ENCODE measurements at places on chromosomes 5 and 9.

DNA sequence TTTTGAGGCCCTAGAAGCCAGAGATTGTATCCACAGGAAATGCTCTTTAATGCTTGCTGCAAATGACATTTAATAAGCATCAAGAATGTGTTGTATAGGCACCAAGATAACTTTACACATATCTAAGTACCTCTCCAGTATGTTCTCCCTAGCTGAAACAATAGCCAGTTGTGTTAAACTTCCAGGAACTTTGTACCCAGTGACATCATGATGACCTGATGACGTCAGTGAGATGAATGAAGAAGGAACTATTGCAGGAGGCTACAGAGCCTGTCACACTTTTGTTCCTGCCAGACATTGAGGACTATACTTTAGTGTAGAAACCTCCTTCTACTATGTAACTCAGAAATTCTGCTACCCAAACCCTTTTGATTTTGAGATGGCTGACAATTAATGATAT, 129.8 kb downstream of the CD180 start:
- DNase-seq = no peak

GRCh38 chr5:168820874-168821273, 241.7 kb upstream of the PANK3 start:
- DNase-seq = no peak

GRCh38 chr5:136028090-136028489, 698 bp upstream of the TGFBI start:
- no peak for DNase-seq

DNA sequence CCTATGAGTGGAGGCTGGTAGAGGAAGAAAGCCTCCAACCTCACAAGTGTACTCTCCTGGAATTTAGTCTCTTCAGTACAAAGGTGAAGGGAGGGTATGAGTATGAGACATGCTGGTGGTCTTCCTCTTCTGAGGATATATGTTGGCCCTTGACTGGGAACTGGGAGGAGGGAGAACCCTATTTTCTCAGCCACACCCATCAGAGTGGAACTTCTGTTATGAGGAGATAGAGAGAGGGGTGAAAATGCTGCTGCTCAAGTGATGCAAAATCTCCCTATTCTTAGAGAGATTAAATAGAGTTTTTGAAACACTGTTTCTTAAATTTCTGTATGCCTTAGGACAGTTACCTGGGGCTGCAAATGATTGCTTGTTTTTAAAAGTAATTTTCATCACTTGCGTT, 203.4 kb upstream of the PRR16 start:
- DNase-seq = no peak

DNA sequence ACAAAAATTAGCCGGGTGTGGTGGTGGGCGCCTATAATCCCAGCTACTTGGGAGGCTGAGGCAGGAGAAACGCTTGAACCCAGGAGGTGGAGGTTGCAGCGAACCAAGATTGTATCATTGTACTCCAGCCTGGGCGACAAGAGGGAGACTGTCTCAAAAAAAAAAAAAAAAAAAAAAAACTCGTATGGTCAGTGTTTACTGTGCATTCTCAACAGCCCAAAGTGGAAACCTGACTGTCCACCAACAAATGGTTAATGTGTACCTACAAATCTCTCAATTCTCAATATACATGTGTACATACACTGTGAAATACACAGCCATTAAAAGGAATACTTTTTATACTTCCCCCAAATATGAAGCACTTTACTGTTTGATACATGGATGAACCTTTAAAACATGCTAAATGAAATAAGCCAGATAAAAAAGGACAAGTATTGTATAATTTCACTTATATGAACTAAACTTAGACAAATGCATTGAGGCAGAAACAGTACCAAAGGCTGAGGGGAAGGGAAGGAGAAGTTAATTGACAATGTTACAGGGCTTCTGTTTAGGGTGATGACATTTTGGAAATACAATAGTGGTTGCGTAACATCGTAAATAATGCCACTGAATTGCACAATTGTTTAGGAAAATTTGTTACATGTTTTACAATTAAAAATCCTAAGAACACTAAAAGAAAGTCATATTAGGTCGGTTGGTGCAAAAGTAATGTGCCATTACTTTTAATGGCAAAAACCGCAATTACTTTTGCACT, 16.5 kb downstream of the DNAJA1 start:
- DNase-seq = no peak

DNA sequence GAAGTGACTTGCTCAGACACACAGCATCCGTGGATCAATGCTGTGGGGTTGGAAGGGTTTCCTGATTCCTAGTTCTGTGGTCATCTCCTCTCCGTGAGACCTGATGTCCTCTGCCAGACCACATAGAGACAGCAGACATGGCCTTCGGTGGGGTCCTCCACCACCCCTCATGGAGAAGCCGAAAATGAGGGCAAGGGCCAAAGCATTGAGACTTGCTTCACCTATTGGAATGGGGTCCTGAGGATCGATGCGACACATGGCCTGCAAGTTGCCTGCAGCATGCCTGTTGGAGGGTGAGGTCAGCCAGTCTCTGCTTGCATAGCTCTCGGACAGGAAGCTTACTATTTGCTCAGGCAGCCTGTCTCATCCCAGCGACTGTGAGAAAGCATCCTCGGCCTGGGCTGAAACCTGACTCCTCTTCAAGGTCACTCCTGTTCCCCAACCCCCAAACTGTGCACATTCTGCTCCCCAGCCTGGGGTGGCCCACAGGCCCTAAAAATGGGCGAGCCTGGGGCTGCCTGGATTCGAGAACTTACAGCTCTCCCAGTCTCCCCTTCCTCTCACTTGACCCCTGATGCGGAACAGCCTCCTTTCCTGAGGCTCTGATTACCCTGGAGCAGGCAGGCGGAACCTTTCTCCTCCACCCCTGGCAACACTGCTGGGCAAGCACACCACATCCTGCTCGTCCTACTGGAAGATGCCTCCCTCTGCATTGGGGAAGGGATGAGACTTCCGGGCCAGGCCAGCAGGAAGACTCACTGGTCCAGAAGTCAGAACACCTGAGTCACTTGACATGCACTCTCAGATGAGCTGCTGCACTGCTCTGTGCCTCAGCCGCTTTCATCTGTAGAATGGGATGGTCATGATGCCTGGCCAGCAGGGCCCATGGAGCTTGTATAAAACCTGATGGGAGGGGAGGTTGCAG, 186.9 kb downstream of the RGS3 start:
- no peak for DNase-seq

- no peak for DNase-seq
Measured at GRCh38 chr5:159953609-159954008, 37.3 kb downstream of the ADRA1B start.

- DNase-seq = no peak
Measured at GRCh38 chr9:114731701-114732100, 49.7 kb upstream of the TEX48 start.

- DNase-seq = no peak
Measured at GRCh38 chr5:173355561-173355960, 27.3 kb upstream of the STC2 start.
